Cardiac septum (tissue), 1 donor: ENCODE measurements at places on chromosomes 4 and X. TPM values are rescaled to one million over a fixed set of nuclear protein-coding genes. Genes with fewer than 3 reads are reported as not detected.

GRCh38 chr4:24921491-24921890 is 8.6 kb upstream of the CCDC149 start:
- DNase-seq: no peak

The IL2 gene
- not detected for total RNA-seq

- no peak for DNase-seq
These were observed 31.8 kb downstream of the HPGD start for GRCh38 chr4:174490451-174490961.

The ANK2 gene
- total RNA-seq: 208 TPM
